Fibroblast of skin of abdomen (primary cell): ENCODE measurements at places on chromosomes 1 and 21.

- no peak for DNase-seq
Measured at GRCh38 chr1:117642963-117643362, 37.1 kb downstream of the TENT5C start.

DNA sequence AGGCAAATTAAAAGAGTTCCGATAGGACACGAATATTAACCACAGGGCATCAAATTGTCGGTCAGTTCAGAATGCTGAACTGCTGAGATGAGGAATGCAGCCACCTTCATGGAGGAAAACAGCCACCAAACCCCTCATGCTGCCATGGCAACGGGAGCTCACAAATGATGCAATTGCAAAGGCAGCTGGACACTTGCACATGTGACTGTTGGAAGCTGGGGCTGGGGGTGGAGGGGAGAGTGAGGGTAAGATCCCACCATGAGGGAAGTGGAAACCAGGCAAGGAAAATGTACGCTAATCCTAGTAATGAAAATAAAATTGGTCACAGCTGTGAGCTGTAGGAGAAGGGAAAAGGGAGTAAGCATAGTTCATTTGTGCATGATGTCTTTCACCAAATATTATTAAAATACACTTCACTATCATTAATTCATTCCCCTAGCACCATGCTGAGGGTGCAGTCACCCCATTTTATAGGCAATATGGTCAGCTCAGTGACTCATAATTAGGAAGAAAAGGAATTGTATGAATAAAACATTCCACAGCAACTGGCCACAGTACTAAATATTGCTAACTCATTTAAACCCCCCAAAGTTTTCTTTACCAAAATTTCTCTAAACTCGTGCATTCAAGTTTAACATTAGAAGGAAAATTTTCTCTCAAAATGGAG, 15.3 kb downstream of the BECN2 start:
- DNase-seq, result peak; percentile 82

DNA sequence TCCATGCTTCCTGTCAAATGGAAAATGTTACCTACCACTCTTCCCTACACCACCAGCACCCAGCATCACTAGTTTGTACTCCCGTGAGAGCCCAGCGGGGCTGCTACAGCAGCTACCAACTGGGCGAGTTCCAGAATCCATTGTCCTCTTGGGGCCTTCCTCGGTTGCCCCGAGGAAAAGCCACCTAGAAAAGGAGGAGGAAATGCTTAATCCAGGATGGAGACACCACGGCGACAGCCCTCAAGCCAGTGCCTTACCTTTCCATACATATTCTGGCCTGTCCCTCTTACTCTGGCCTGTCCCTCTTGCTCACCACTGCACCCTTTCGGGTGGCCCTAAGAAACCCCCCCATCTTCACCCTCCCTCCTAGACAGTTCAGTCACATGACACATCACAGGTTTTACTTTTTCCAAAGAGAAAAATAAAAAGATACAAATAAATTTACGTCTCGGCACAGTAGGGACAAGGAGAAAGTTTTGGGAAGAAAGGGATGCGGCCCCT, 478 bp downstream of the RIT1 start:
- peak; percentile 28 for DNase-seq

DNA sequence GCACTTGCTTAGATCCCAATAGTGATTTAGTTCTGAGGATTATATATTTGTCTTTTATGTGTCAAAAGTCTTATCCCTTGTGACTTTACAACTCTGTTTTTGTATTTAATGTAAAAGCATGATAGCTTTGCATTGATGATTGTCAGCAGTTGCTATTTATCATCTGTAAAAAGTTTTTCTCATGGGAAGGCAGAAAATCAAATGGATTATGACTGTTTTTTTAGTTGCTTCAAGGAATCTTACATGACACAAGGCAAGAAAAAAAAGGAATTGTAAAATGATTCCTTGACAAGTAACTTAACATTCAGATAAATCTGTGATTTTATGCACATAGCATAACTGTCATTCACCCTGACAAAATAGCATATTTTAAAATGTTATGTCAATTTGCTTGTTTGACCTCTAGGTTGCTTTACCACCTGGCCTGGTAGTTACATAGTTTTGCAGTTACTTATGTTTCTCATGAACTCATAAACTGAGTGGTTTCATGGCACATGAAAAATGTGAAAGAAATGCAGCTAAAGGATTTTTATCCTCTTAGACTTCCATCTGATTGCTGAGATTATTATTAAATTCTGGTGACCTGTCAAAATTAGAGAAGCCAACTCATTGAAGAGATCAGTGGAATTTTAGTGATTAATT, 622.6 kb downstream of the ADGRL2 start:
- peak; percentile 44 for DNase-seq
